ENCODE measurements at places on chromosomes 12 and 14.
A peak's percentile ranks its signal among the peaks of the same experiment; 100 is the strongest.

- peak; percentile 56 for DNase-seq
These were observed 145.3 kb downstream of the TTLL5 start for GRCh38 chr14:75806352-75806832.

GRCh38 chr14:55389330-55389729 lies 22.3 kb downstream of the ATG14 start:
- no peak for DNase-seq

- no peak for DNase-seq
These were observed 85.7 kb upstream of the LMO3 start for GRCh38 chr12:16691624-16692023.

- DNase-seq = no peak
These were observed 7.3 kb downstream of the GPR84 start for GRCh38 chr12:54356951-54357356.

DNA sequence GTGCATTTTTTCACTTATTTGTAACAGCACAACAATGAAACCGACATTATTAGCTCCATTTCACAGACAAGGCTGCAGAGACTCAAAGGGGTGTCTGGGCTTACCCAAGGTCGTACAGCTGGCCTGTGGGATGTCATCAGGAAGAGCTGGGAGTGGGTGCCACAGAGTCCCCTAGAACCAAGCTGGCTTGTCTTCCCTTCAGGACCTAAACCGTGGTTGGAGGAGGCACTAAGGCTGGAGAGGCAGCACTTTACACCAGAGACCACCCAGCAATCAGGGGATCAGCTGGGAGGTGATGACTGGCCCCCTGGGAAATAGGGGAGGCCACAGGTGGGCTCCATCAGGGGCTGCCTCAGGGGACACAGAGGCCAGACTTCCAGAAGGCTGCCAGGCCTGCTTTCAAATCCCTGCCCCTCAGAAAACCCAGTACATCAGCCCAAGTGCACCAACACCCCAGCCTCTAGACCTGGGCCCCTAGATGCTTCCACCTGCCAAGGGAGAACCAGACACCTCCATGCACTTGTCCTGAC lies 28.3 kb downstream of the DIO3 start:
- DNase-seq = no peak

- no peak for DNase-seq
These were observed 16.5 kb downstream of the FAM186B start for GRCh38 chr12:49588721-49589516.

GRCh38 chr12:47164724-47165439 lies 85.1 kb upstream of the AMIGO2 start:
- no peak for DNase-seq

GRCh38 chr12:96427269-96427729 lies 27.1 kb upstream of the CDK17 start:
- peak; percentile 97 for DNase-seq

- DNase-seq = peak; percentile 64
These were observed 6.0 kb downstream of the HDAC7 start for GRCh38 chr12:47813511-47814196.

GRCh38 chr12:47249082-47249481 lies 169.3 kb upstream of the AMIGO2 start:
- DNase-seq = no peak

- no peak for DNase-seq
These were observed 6.7 kb upstream of the CACNB3 start for GRCh38 chr12:48811437-48812090.

- no peak for DNase-seq
These were observed 52.4 kb downstream of the SYT1 start for GRCh38 chr12:78916845-78917480.

DNA sequence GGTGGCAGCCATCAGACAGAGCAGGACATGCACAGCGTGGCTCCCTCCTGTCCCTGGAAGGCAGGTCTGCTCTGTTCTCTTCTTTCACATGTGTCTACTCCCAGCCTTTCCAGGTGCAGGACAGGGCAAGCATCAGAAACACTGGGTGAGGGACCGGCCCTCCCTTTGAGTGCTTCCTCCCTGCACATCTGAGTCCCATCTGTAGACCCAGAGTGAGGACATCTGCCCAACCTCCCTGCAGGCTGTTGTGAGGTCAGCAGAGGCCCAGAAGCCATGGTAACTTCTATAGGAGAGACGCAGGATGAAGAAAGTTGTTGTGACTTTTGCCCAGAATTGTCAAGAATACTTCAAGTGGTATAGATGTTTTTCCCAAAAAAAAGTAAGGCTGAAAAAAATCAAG lies 282.7 kb downstream of the CACNA1C start:
- DNase-seq = no peak

DNA sequence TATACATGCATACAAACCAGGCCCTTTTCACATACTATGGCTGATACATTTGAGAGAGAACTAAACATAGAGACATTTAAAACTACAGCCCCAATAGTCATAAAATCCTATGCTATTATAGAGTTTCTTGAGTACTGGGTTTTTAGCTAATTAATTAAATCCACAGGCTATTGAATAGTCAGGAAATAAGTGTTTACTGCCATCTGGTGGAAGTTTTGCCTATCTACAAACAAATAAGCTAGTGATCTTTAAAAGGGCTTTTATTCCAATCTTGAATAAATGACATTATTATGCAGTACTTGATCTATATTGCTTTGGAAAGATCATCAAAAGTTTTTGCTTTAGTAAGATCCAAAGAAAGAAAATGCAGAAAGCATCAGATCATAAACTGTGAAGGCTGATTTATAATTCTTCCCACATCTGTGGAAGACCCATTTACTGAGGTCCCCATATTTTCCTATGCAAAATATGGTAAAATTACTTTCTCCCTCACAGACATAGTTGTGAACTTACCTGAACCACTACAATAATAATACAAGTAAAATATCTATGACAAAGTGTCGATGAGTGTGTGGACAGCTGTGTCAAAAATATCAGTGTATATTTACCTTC lies 131.3 kb downstream of the ITPR2 start:
- DNase-seq = peak; percentile 54

- DNase-seq = no peak
These were observed 188.0 kb downstream of the MON2 start for GRCh38 chr12:62654326-62655241.

DNA sequence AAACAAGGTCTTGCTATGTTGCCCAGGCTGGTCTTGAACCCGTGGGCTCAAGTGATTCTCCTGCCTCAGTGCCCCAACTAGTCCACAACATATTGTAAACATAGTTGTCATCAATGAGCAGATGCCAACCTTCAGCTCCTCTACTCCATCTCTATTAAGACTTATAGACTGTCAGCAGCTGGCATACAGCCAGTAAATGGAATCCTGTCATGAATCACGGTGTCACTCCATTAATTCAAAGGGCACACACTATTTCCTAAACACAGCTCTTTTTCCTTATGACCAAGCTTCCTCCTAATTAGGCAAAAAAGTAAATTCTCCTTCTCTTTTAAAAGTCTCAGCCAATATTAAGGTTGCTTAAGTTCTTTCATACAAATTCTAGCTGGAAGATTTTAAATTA lies 111.2 kb downstream of the ITPR2 start:
- no peak for DNase-seq

DNA sequence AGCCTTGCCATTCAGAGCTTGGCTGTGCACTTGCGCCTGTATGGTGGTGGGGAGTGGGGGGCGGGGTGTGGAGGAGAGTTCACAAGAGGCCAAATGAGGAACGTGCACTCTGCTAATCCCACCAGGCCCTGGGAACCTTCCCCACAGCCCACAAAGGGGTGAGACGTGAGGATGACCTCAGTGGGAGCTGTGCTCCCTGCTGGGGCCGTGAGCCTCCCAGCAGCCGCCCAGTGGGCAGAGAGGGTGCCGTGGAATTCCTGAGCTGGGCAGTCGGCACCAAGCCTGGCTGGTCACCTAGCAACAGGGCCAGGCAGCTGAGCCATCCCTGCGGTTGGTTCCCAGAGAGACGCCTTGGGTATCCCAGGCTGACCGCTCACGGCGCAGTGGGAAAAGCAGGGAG lies 53.7 kb downstream of the CCNK start:
- DNase-seq = no peak

- no peak for DNase-seq
These were observed 145.8 kb downstream of the BICD1 start for GRCh38 chr12:32252199-32253073.

- DNase-seq = no peak
These were observed 74.6 kb downstream of the SRRM4 start for GRCh38 chr12:119055977-119056376.

GRCh38 chr14:33414041-33414440 lies 475.4 kb downstream of the NPAS3 start:
- no peak for DNase-seq

DNA sequence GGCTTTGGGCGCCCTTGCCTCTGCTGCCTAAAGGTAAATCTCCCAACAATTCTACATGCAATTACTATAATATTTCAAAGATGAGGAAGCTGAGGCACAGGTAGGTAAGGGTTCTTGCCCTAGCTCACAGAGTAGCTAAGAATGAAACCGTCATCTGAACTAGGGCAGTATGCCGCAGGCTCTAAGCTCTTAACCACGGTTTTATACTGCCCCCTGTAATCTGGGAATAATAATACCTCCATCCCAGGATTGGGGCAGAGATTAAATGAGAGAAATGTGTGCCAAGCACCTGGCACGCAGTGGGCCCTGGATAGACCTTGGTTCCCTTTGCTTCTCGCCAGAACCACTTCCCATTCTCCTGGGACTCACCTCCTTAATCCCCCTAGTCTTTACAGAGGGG lies 1.5 kb upstream of the HRK start:
- DNase-seq = peak; percentile 61

GRCh38 chr12:72974954-72975555 lies 702.9 kb downstream of the TRHDE start:
- no peak for DNase-seq

- DNase-seq = peak; percentile 65
These were observed 29.2 kb upstream of the FOS start for GRCh38 chr14:75249251-75249957.

DNA sequence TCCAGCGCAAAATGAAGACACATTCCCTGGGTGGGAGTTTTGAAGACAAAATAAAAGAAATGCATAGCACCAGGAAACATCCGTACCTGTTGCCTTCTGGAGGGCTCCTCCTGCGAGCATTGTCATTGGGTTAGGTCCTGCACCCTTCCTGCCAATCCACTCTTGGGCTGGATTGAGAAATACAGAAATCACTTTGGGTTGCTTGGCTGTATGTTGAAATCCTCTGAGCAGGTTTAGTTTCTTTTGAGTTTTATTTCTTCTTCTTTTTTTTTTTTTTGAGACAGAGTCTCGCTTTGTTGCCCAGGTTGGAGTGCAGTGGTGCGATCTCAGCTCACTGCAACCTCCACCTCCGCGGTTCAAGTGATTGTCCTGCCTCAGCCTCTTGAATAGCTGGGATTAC lies 67.6 kb downstream of the ARF6 start:
- DNase-seq = no peak

GRCh38 chr12:63396135-63396534 lies 245.1 kb upstream of the AVPR1A start:
- DNase-seq = no peak

Data from muscle of leg (tissue), 16 donors.